ENCODE measurements at places on chromosomes 3 and 15. TPM values are rescaled to one million over a fixed set of nuclear protein-coding genes. Genes with fewer than 3 reads are reported as not detected.

Gene LEKR1
- 5.1 TPM for total RNA-seq

DNA sequence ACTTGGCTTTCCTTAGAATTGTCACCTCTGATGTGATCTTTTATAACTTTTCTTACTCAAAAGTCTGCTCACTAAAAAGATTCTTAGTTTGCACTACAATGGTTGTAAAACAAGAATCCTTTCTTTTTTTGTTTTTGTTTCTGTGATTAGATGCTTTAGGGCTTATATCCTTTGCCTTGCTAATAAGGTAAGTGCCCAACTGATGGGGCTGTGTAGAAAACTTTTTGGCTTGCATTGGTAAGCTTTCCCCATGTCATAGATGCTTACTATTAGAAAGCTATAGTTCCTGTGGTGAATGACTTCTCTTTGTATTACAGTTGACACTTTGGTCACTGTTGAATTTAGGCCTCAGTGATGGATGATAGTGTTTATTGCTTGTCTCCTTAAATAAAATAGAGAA lies 5.1 kb downstream of the ABHD5 start:
- peaks cover 57% of the 10 kb centered on the region for H3K4me1 ChIP-seq
- H3K4me3 ChIP-seq: no peak overlapping the region
- no peaks in the 10 kb centered on the region for H3K27me3 ChIP-seq
- no peak overlapping the region for H3K27ac ChIP-seq
- no peak for DNase-seq
- H3K36me3 ChIP-seq: peaks cover 15% of the 10 kb centered on the region

Gene MNS1
- total RNA-seq: 25.5 TPM

Gene HTR3E
- total RNA-seq: not detected

GRCh38 chr3:36257158-36257852 lies 123.0 kb upstream of the STAC start:
- H3K4me1 ChIP-seq: peaks cover 10% of the 10 kb centered on the region
- peak; percentile 2 for DNase-seq
- H3K4me3 ChIP-seq: no peak overlapping the region
- no peaks in the 10 kb centered on the region for H3K27me3 ChIP-seq

DNA sequence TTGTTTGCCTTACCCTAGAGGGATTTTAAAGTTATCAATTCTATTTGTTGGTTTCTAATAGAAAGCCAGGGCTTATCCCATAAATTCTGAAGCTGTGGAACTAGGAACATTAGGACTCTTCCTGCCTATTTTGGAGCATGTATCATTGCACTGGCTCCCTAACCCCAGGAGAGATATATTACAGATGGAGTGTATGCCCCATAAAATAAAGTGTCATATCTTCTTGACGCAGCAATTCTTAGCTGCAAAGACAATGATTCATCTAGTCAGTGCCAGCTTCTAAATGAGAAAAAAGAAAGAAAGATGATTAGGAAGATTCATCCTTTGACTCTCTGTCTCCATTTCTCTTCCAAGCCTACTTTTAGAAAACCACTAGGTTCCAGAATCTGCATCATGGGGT lies 74.8 kb upstream of the MAGI1 start:
- no peaks in the 10 kb centered on the region for H3K27me3 ChIP-seq
- no peak for DNase-seq
- H3K27ac ChIP-seq: peak overlapping the region; percentile 23
- H3K36me3 ChIP-seq: peaks cover 5% of the 10 kb centered on the region
- H3K4me1 ChIP-seq: peaks cover 36% of the 10 kb centered on the region

DNA sequence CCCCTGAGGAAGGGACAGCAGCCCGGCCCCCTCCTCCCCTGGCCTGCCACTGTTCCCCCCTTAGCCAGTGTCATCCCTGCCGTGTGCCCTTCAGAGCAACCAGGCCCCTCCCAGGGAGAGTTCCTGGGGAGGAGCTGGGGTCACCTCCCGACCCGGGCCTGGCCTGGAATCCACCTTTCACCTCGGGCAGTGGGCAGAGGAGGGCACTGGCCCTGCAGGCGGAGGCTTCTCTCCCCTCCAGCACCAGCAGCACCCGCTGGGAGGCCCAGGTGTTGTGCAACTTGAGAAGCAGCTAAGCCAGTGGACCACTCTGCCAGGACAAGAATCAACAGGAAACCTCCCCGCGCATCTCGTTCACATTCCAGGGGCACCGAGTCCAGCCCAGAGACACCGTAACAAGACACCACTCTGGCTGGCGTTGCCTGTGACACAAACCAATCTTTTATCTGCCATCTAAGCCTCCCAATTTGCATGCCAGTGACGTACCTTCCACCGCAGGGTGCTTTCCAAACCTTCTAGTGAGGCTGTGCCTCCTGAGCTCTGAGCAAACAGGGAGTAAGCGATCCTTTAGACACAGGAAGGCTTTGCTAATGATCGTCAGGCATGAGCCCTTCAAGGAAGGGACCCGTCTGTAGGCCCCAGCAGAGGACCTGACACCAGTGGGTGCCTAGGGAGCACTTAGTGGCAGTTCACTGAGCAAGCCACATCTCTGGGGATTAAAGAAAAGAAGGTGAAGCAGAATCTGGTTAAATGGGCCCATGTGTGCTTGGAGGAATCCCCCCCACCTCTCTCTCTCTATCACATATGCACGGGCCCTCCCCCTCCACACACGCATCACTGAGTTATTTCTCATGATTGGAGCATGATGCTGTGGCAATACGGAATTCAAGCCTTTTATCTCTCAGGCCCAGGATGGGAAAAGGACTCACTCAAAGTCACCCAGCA lies 98.9 kb upstream of the TLE3 start:
- H3K4me1 ChIP-seq: peaks cover 13% of the 10 kb centered on the region
- peaks cover 6% of the 10 kb centered on the region for H3K36me3 ChIP-seq
- peak overlapping the region; percentile 80 for H3K27ac ChIP-seq
- DNase-seq: peak; percentile 73
- H3K27me3 ChIP-seq: peaks cover 37% of the 10 kb centered on the region

GRCh38 chr3:17266846-17267245 lies 382.1 kb downstream of the PLCL2 start:
- no peak overlapping the region for H3K4me3 ChIP-seq
- no peak overlapping the region for H3K27ac ChIP-seq
- no peaks in the 10 kb centered on the region for H3K27me3 ChIP-seq
- H3K36me3 ChIP-seq: no peaks in the 10 kb centered on the region
- no peaks in the 10 kb centered on the region for H3K4me1 ChIP-seq
- DNase-seq: no peak

DNA sequence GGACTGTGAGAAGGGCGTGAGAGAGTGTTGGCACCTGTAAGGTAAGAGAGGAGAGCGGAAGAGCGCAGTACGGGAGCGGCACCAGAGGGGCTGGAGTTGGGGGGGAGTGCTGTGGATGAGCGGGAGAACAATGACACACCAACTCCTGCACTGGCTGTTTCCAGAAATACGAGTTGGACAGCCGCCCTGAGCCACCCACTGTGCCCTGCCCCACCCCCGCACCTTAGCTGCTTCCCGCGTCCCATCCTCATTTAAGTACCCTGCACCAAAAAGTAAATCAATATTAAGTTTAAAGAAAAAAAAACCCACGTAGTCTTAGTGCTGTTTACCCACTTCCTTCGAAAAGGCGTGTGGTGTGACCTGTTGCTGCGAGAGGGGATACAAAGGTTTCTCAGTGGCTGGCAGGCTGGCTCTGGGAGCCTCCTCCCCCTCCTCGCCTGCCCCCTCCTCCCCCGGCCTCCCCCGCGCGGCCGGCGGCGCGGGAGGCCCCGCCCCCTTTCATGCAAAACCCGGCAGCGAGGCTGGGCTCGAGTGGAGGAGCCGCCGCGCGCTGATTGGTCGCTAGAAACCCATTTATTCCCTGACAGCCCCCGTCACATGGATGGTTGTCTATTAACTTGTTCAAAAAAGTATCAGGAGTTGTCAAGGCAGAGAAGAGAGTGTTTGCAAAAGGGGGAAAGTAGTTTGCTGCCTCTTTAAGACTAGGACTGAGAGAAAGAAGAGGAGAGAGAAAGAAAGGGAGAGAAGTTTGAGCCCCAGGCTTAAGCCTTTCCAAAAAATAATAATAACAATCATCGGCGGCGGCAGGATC lies at the start of gene SOX2:
Gene SOX2 (plus strand): TSS at position 601 of the 811 bp plus-strand sequence. CDS start 436 bp downstream, outside the sequence.
- H3K27me3 ChIP-seq: no peaks in the 10 kb centered on the region
- H3K36me3 ChIP-seq: peaks cover 5% of the 10 kb centered on the region
- peaks cover 27% of the 10 kb centered on the region for H3K4me1 ChIP-seq
- DNase-seq: peak; percentile 87
- no peak within 1 kb of the TSS for H3K27ac ChIP-seq
- peak within 1 kb of the TSS; percentile 36 for H3K4me3 ChIP-seq

GRCh38 chr3:114994554-114995341 lies 152.3 kb downstream of the ZBTB20 start:
- H3K27me3 ChIP-seq: no peaks in the 10 kb centered on the region
- no peak overlapping the region for H3K27ac ChIP-seq
- DNase-seq: no peak

Gene MEIS2
- 24.5 TPM for total RNA-seq

- no peaks in the 10 kb centered on the region for H3K27me3 ChIP-seq
- H3K4me3 ChIP-seq: no peak overlapping the region
- no peak overlapping the region for H3K27ac ChIP-seq
- peaks cover 50% of the 10 kb centered on the region for H3K36me3 ChIP-seq
- peaks cover 8% of the 10 kb centered on the region for H3K4me1 ChIP-seq
These were observed 26.1 kb downstream of the EDEM1 start for GRCh38 chr3:5213574-5213966.

GRCh38 chr3:112874725-112875124 lies 28.1 kb upstream of the CD200R1L start:
- peaks cover 7% of the 10 kb centered on the region for H3K27me3 ChIP-seq
- no peak overlapping the region for H3K4me3 ChIP-seq
- no peaks in the 10 kb centered on the region for H3K36me3 ChIP-seq
- H3K4me1 ChIP-seq: no peaks in the 10 kb centered on the region

DNA sequence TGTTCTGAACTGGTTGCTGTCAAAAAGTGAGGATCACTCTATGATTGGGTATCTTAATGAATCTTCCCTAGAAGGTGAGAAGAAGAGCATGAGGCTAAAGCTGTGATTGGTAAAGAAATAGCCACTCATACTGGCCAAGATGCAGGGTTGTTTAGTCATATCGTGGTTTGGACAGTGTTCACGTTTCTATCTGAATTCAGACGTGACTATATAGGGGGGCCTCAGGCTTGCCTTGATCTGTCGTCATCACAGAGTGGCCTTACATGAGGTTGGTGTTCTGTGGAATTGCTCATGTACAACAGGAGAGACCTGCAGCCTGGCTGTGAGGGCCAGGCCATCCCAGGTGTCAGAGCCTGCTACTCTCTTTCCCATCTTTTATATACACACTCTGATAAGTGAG lies 12.4 kb downstream of the RTP2 start:
- H3K36me3 ChIP-seq: no peaks in the 10 kb centered on the region
- H3K4me3 ChIP-seq: no peak overlapping the region
- no peak overlapping the region for H3K27ac ChIP-seq
- peaks cover 46% of the 10 kb centered on the region for H3K27me3 ChIP-seq
- no peak for DNase-seq

DNA sequence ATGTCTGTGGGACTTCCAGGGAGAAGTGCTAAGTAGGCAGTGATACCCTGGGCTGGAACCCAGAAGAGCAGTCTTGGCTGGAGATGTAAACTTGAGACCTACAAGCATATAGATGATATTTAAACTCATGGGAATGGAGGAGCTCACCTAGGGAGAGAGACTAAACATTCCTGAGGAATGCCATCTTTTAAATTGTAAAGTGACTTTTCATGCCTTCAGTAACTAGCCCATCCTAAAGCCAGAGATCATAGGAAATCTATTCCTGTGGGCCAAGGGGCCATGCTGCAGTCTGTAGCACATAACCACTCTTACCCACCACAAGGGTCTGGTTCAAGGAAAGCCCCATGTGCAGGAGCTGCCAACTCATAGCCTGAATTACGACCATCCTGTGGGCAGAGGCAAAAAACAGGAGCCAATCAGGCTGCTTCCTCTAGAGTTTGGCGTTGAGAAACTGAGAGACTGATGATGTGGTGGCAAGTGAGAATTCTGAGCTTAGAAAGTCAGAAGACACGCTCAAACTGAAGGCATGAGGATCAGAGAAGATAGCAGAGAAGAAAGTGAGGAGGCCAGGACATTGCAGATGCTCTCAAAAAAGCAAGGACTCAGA lies 37.5 kb downstream of the CTDSPL start:
- H3K4me3 ChIP-seq: no peak overlapping the region
- no peak for DNase-seq
- H3K27ac ChIP-seq: no peak overlapping the region
- H3K36me3 ChIP-seq: peaks cover 5% of the 10 kb centered on the region
- no peaks in the 10 kb centered on the region for H3K27me3 ChIP-seq

Gene PLA2G4D
- not detected for total RNA-seq

DNA sequence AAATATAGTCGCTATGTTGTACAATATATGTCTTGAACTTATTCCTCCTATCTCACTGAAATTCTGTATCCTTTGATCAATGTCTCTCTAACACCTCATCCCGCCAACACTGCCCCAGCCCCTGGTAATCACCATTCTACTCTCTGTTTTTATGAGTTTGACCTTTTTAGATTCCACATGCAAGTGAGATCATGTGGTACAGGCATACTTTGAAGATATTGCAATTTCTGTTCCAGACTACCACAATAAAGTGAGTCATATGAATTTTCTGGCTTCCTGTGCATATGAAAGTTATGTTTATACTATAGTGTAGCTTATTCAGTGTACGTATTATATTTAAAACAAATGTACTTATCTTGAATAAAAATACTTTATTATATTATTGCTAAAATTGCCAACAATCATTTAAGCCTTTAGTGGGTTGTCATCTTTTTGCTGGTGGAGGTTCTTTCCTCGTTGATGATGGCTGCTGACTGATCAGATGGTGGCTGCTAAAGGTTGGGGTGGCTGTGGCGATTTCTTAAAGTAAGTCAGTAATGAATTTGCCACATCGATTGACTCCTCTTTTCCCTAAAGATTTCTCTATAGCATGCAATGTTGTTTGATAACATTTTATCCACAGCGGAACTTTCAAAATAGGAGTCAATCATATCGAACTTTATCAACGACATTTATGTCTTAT lies 257.2 kb downstream of the NFKBIZ start:
- DNase-seq: no peak
- H3K27ac ChIP-seq: no peak overlapping the region
- no peak overlapping the region for H3K4me3 ChIP-seq
- H3K4me1 ChIP-seq: peaks cover 32% of the 10 kb centered on the region
- H3K36me3 ChIP-seq: no peaks in the 10 kb centered on the region
- H3K27me3 ChIP-seq: no peaks in the 10 kb centered on the region

DNA sequence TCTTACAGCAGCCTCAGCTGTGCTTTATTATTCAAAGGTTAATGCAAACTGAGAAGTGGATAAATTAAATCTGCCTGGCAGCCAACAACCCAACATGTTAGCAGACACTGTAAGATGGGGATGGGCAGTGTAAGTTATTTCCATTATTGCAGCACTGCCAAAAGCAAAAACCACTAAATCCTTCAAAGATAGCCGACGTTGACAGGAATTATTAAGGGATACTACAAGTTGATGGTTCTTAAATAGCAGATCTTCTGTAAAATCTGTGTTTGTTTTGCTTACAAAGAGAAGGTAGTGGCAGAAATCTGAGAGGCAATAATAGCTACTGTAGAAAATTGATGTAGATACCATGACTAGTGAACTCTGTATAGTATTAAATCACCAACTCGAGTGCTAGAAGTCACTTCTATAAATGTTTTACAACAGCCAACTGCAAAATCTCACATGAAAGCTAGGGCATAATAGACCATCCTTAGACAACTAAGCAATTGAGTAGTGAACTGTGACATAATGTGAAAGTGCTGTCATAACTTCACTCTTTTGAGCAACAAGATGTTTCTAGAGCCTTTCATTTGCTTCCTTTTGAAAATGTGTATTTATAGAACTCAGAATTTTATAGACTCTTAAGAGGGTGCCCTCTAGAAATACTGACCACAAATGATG lies 278.6 kb downstream of the UBE2E2 start:
- no peaks in the 10 kb centered on the region for H3K4me1 ChIP-seq
- no peak overlapping the region for H3K4me3 ChIP-seq
- H3K27me3 ChIP-seq: no peaks in the 10 kb centered on the region
- no peaks in the 10 kb centered on the region for H3K36me3 ChIP-seq

Data from Calu3 (cell line).